ENCODE measurements at places on chromosomes 12 and 14.

DNA sequence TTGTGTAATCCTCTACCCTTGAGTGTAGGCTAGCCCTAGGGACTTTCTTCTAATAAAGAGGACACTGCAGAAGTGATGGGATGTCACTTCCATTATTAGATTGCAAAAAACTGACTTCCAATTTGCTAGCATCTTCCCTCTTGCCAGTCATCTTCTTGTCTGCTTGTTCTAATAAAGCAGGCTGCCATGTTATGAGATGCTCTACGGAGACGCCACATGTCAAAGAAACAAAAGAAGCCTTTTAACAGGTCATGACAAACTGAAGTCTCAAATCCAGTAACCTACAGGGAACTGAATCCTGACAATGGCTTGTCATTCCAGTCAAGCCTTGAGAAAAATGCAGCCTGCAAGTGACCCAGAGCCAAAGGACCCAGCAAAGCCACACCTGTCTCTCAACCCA lies 76.0 kb downstream of the CEP128 start:
- DNase-seq, result no peak

DNA sequence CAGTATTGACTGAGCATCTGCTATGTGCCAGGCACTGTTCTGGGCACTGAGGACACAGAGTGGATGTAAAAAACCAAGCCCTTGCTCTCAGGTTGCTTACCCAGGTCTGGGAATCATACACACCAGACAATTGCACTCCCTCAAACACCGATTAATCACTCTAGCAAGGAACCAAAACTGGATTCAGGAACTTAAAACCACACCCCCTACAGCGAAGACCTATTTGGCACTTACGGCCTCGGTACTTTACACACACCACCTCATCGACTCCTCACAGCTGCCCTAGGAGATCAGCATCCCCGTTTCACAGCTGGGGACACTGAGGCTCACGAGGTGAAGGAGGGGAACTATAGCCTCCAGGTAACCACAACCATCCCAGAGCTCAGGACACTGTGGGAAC lies 1.6 kb downstream of the GLTP start:
- DNase-seq, result no peak

- DNase-seq, result no peak
Observed at GRCh38 chr12:49565406-49566265, 2.3 kb downstream of the MCRS1 start.

DNA sequence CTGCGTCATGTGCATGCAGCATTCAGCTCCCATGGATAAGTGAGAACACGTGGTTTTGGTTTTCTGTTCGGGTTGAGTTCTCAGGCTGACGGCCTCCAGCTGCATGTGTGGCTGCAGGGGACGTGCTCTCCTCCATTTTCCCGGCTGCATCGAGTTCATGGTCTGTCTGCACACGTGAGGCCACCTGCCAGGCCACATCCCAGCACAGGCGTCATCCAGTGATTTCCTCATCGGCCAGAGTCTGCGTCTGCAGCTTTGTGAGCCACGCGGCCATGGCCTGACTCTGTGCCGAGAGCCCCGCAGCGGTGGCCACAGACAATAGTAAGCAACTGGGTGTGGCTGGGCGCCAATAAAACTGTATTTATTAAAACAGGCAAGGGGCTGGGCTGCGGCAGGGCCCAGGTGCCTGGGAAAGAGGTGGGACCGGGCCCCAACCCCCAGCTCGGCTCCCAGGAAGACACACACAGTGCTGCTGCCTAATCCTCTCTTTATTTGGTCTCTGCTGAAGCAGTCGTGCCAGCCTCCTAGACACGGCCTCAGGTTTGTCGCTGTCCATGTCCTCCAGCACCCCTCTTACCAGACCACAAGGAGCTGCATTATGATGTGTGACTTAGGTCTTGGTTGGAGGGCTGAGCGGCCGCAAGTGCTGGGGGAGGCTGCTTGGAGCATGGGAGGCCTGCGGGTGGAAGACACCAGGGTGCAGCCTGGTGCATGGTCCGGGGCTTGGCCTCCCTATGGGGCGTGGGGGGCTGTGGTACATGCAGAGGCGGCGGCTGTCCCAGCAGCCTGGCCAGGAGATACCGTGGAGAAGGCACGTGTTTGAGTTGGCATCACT lies 52.0 kb downstream of the NOC4L start:
- DNase-seq, result peak; percentile 72

DNA sequence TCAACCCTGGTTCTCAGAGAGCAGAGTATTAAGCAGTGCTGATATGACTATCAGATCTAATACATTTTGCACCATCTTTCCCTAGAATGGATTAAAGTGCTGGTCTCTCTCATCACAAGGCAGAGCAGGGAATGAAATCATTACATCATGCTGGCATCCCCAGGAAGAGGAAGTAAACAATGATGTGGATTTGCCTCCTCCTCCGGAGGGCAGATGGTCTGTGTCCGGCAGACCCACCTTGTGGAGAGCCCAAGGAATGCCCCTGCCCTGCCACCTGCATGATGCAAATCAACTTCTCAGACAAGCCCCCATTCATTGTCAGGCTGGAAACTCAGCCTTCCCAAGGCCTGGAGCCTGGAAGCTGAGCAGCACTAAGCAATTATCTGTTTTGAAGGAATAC lies 1149.1 kb downstream of the VRK1 start:
- no peak for DNase-seq

DNA sequence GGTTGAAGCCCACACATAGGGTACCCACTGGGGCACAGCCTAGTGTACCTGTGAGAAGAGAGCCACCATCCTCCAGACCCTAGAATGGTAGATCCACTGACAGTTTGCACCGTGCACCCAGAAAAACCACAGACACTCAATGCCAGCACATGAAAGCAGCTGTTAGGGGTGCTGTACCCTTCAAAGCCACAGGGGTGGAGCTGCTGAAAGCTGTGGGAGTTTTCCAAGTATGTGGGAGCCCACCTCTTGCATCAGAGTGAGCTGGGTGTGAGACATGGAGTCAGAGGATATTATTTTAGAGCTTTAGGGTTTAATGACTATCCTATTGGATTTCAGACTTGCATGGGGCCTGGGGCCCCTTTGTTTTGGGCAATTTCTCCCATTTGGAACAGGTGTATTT lies 30.5 kb downstream of the TSPAN19 start:
- DNase-seq, result no peak

DNA sequence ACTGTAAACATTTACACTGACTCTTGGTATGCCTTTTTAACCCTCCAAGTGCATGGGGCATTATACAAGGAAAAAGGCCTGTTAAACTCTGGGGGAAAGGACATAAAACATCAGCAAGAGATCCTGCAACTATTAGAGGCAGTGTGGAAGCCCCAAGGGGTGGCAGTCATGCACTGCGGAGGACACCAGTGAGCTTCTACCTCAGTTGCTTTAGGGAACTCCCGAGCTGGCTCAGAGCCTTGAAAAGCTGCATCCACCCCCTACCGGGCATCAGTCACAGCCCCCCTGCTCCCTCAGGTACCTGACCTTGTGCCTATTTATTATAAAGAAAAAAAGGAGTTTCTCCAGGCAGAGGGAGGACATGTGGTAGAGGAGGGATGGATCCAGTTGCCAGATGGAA lies 695.6 kb upstream of the LMO3 start:
- DNase-seq, result peak; percentile 42

GRCh38 chr14:73895939-73896338 lies 9.3 kb downstream of the ZNF410 start:
- no peak for DNase-seq

DNA sequence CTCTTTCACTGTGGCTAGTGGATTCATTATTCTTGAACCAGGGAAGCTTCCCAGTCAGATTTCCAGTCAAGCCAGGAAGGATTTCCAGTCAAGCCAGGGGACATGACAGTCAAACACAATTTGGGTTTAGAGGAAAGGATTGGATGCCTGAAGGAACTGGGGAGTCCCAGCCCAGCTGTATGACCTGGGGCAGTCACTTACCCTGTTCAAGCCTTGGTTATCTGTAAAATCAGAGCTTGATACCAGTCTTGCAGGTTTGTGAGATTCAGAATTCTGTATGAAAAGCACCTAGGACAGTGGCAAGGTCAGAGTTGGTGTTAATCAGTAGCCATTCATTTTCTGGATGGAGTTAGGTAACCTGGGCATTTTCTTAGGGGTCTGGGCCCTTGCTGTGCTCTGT lies 152.7 kb downstream of the CHST11 start:
- DNase-seq, result no peak

DNA sequence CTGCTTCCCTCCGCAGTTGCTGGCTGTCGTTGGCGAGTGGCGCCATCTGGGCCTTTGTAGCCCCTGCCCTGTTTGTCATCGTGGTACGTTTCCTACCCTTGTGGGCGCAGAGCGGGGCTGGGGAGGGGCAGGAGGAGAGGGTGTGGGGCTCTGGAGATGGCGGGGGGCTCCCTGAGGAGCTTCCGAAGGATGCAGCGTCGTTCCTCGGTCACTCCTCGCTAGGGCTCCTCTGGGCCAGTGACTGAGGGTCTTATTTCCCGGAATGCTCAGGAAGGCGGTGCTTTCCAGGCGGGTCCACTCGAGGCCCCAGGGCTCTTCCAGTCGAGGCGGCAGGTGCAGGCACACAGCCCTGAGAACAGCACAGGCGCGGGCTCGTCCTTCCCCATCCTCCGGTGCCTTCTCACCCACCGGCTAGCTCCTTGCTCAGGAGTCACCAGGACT lies 167.1 kb downstream of the ADGRD1 start:
- DNase-seq, result no peak
